ENCODE measurements at places on chromosomes 3 and 15.

DNA sequence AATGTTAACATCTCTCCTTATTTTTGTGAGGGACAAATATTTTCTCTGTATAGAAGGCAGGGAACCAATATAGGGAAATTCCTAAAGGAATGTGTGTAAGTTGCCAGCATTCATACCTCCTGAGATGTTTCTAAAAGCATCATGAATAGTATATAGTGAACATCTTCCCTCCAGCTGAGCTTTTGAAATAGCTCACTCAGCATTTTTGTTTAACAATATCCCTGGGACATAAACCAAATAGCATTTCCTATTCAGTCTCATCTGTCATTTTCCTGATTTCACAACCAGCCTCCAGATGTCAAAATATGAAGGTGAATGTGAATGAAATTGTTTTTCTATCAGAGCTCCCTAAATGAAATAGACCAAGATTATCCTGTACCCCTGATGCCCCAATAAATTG is 137.2 kb downstream of the PPM1L start:
- DNase-seq = no peak

- DNase-seq = no peak
These were observed 157.8 kb upstream of the ROPN1 start for GRCh38 chr3:124149771-124150170.

GRCh38 chr3:169522595-169523529 is 140.7 kb downstream of the MECOM start:
- DNase-seq = no peak

DNA sequence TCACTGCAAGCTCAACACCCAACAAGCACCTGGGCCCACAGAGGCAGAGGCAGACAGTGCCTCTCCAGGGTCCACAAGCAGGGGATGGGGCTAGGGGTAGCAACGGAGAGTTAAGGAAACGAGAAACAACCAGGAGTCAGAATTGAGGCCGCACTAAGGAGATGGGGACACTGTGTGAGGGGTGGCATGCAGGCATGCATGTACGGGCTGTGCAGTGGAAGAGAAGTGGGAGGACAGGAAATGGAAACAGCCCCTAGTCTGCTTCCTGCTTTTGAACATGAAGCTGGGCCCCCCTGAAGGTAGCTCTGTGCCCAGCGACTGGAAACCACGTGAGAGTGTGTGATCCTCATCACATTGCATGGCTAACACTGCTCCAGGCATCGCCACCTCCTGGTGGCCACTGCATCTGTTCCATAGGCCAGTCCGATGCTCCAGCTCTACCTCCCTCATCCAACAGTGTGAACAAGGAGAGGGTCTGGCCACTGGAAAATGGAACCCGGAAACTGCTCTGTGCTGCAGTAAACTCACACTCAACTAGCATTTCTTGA is 44.0 kb downstream of the XXYLT1 start:
- DNase-seq = no peak

DNA sequence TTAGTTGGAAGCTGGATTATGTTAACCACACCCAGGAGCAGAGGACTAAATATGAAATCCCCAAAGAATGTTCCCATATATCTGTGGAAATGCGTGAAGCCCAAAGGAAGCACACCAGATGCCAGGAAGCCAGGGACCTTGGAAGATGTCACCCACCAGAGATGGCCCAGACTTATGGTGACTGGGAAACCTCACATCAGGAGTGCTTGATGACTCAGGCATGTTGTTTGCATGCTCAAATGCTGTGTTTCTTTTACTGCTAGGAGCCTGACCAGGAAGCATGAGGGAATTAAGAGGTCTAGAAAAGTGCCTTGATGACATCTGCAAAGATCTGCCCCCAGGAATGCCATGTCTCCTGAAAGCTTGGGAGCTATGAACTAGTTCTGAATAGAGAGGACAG is 109.0 kb upstream of the SLC2A2 start:
- no peak for DNase-seq

- no peak for DNase-seq
These were observed 32.8 kb upstream of the SLC9A9 start for GRCh38 chr3:143881095-143881494.

- peak; percentile 68 for DNase-seq
These were observed 406 bp upstream of the MPI start for GRCh38 chr15:74889390-74889882.

- DNase-seq = no peak
These were observed 33.0 kb downstream of the ANP32A start for GRCh38 chr15:68787609-68788263.

GRCh38 chr3:18423401-18424212 is 1.5 kb downstream of the SATB1 start:
- DNase-seq = peak; percentile 55

DNA sequence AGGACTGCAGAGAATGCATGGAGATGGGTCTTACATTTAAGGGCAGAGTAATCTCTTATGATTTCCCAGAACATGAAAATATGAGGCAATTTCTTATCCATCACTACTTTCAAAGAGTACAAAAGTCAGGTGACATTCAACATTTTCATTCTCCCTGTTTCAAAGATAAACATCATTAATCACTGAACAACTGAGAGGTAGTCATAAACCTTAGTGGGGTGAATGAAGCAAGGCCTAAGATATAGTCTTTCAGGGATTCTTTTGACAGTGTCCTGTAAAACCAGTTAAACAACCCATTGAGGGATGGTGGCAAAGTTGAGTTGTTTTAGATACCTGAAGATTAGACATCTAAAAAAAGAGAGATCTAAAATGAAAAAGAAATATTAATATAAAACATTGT is 271.6 kb upstream of the CBLB start:
- no peak for DNase-seq

DNA sequence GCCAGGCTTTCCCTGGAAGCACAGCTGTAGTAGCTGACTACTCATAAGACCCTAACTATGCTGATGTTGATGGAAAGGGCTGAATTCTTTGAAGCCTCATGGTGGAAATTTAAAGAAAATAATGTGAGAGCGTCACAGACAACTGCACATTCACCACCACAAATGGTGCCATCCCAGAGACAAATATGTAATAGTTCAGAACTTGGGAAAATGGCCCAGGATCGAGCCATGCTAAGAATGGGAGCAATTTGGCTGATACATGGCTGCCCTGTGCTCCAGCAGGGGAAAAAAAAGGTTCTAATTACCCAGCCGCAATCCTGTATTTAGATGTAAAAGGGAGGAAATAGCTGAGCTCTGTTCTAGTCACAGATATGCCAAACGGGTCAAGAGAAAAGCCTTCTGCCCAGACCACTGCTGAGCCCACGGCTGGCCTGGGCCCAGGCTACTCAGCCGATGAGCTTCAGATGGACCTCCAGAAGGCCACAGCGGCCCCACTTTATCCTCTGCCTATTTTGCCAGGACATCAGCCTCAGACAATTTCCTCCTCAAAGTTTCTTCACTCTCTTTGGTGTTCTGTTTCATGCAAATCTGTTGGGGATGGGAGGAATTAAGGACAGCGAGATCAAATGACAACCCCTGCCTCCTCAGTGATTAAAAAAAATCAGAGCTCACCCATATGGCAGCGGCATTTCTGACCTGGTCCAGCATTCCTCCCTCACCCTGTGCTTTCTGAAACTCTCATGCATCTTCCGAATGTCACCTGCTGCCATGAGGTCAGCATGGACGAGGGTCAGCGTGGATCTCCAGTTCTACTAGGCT is 54.5 kb upstream of the MEX3B start:
- DNase-seq = peak; percentile 10

DNA sequence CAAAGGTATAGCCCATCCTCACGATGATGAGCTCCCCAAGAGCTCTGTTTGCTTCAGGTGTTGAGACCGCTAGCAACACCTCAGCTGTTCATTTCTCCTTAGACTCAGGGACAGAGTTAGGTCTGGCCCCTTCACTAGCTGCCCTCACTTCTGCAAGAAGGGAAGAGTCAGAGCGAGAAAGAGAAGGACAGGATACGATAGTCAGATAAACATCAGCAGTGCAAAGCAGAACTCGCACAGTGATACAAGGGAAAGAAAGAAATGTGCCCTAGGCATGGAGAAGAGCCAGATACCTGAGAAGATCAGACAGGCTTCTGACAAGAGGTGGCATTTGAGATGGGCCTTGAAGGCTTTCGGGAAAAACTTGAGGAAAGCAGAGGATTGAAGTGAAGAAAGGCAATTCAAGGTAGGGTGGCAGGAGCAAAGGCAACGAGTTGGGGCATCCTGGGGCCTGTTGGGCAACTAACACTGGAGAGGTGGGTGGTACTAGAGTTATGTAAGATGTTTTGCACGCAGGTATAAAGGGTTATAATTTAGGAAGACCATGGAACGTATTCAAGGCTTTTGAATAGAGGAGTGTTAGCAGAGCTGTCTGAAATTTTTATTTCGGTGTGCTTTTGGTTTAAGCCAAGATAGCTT is 106.0 kb downstream of the PGPEP1L start:
- DNase-seq = no peak

- no peak for DNase-seq
These were observed 56.5 kb downstream of the MCTP2 start for GRCh38 chr15:94287794-94288246.

DNA sequence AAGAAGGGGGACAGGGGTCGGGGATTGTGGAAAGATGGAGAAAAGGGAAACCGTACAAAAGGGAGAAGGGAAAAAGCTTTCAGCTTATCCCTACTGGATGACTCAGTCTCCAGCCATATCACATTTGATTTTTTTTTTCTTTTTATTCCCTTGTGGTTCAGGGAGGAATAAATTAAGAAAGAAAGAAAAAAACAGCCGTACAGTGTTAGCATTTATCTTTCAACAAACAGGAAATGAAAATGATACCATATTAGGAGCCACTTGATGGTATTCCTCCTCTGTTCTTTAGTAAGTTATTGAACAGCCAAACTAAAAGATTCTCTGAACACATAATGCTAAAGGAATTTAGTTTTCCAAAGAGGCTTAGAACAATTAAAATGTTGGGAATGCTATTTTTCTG is 594.4 kb downstream of the FOXP1 start:
- DNase-seq = no peak

DNA sequence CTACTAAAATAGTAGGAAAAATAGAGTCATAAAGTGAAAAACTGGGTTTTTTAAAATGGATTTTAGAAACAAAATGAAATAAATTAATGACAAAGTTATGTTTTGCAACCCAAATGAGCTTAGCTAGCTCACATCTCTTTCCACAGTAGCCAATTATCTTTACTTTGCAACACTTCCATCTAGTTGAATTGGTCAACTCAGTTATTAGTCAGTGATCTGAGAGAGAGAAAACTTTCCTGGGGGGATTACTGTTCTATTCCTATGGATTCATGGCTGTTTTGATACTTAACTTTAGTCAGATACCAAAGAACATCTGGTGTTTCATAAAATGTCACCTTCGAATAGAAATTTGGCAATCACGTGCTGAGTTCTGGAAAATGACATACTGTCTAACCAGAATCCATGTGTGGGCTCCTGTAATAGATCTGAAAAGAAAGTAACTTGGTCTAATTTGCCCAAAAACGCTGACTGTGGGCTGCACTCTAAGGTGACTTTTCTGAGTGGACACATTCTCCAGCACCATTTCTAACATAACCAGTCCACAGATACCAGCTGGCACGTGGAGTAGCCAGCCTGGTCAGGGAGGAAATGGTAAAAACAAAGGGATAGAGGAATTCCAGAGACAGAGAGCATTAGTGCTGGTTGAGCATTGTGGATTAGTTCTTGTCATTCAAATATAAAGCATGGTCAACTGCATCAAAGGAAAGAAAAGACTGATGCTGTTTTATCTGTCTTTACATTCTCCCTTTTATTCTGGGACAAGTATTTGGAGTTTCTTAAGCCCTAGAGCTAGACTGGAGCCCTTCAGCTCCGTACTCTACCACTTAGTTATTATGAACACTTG is 45.2 kb upstream of the CCDC80 start:
- no peak for DNase-seq

DNA sequence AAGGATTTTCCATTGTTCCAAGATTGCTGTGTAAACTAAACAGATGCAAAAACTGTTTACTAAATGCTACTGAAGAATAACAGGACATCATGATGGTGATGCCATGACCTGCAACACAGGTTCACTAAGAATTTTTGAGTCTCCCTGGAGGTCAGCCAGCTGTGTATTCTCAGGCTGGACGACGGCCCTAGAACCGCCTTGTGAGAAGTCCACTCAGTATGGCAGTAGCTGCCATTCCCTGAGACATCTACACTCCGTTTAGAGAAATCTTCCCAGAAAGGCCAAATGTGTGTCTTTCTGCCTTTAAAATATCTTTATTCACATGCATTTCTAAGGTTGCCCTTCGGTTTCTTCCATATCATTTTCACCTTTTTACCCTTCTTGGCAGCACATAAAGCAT is 63.3 kb downstream of the MYO1E start:
- DNase-seq = no peak
